Activated CD8-positive, alpha-beta memory T cell treated with anti-CD3 and anti-CD28 coated beads for 1 hour (primary cell): ENCODE measurements at places on chromosomes 1 and 21.

DNA sequence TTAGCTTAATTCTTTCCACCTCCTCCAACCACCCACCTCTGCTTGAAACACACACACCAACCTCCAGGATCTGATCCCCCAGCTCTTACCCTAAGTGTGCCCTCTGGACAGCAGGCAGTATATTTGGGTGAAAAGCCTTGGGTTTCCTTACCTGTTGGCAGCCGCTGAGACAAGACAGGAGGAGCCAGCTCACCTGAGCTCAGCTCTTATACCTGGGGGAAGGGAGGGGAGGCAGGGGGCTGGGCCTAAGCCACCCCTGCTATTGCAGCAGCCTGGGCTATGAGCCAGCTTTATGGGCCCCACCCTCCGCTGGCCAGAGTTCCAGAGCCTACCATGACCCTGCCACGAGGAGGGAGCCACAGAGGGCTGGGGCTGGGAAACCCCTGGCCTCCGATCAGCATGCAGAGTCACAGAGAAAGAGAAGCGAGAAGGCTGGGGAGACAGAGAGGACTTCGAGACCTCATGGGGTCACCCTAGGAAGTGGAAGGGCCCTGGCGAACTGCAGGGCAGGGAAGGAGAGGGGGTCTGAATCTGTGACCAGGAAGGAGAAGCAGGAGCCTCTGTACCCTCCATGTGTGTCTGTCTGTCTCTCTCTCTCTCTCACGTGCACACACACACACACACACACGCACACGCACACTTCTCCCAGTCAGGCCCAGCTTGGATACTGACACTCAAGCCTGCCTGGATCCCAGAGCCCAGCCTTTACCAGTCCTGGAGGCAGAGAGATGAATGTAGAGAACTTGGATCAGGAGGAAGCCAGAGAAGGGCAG is at the start of gene S100A14:
Gene S100A14 (minus strand): TSS at position 182 of the 773 bp plus-strand sequence. CDS start 467 bp downstream, outside the sequence.
- DNase-seq = no peak

DNA sequence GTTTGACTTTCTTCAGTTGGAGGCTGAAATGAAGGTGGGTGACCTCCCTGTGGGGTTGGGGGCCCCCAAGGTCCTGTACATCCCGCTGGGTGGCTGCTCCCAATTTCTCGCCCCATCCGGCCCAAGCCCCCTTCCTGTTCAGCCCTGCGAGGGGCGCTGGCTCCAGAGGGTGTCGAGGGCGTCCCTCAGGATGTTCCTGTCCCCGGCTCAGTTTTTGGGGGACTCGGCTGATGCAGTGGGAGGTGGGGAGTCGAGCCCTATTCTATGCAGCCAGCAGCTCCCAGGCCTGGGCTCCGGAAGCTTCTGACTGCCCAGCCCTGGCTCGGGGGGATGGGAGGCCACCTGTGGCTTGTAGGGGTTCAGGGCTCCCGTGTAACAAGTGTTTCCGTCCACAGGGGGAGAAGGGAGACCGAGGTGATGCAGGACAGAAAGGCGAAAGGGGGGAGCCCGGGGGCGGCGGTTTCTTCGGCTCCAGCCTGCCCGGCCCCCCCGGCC is 38.2 kb downstream of the SLC19A1 start:
- DNase-seq = no peak

DNA sequence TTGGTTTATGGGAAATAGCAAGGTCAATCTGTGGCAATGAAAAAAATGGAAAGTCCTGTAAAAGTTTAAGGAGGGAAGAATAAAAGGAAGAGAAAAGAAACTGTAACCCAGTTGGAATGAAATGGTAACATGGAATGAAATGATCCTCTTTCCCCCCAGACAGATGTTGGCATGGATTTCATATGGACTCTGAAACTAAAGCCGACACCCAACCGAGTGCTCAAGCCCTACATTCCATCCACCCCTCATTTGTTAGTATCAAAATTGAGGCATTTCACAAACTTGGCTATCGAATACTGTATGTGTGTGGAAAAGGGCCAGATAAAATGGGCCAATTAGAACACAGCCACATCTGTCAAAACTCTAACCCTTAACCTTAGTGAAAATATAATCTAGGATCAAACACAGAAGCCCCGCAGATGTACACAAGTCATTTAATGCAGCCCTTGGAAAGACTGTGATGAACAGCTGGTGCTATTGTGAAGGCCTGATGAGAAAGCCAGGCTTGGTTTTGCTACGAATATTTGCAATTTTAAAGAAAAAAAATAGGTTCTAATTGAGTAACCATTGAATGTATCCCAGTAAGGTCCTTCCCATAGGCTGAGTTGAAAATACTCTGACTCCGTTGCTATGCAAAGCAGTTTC is 72.6 kb upstream of the RGL1 start:
- no peak for DNase-seq

GRCh38 chr1:165539306-165539705 is 4.5 kb upstream of the LRRC52 start:
- no peak for DNase-seq

- DNase-seq = no peak
Measured at GRCh38 chr1:46961066-46961758, 19.9 kb upstream of the CYP4A11 start.

DNA sequence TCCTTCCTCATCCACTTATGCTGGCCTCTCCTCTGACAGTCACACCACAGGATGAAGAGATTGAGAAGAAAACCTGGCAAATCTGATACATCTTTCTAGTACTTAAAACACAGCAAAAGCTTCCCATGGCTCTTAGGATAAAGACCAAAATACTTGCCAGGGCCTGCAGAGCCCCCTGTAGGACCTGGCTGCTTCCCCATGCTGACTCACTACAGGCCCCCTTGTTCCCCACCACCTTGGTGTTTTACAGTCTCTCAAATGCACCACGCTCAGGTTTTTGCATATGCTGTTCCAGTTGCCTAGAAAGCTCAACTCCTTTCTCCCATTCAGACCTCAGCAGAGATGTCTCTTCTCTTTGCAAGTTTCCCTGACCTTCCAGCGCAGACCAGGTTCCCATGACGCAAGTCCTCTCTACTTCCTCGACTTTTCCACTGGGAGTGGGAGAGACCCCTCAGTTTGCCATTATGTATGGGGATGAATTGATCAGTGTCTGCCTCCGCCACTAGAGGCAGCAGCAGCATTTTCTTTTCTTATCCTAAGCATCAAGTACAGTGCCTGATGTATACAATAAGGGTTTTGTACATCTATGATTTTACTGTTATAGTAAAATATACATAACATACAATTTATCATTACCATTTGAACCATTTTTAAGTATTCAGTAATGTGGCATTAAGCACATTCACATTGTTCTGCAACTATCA is 113.8 kb upstream of the C8B start:
- no peak for DNase-seq

GRCh38 chr1:116356067-116356466 is 17.0 kb upstream of the ATP1A1 start:
- no peak for DNase-seq

- no peak for DNase-seq
Measured at GRCh38 chr1:225388372-225388771, 39.5 kb downstream of the LBR start.

DNA sequence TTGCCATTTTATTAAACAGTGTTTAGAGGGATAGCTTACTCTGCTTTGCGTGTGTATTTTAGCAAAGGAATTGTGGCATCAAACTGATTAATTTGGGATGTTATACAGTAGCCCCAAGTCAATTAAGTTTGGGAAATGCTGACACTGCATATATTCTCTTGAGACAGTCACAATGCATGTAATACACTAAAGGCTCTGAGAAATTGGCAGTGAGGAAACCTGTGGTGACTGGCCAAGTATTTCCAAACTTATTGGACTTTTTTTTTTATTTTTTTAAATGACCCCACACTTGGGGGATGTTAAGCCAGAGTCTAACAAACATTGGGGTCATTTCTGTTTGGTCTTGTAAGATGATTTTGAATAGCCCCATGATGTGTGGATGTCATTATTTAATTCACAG is 67.3 kb upstream of the RAVER2 start:
- no peak for DNase-seq

DNA sequence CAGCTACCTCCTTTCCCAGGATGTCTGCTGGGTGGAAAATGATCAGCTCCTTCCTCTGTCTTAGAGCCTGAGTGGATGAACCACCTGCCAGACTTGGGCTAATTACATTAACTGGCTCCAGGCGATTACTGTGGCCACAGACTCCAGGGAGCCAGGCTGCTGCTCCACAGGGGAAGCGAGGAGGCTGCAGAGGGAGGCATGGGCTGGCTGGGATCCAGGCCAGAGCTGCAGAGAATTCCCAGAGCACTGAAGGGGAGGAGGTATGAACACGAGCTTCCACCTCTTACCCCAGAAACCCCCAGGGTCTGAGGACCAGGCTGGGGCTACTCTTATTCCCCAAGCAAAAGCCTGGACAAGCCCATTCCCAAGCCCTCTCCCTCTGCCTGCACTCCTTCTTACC is 136.0 kb upstream of the KLHDC7A start:
- DNase-seq = no peak

GRCh38 chr1:110034040-110034450 is 379 bp upstream of the STRIP1 start:
- no peak for DNase-seq

- no peak for DNase-seq
Measured at GRCh38 chr1:209733409-209734192, 22.3 kb upstream of the TRAF3IP3 start.

- DNase-seq = no peak
Measured at GRCh38 chr1:31665234-31665878, 20.7 kb upstream of the PEF1 start.

- no peak for DNase-seq
Measured at GRCh38 chr1:194477908-194478307, 1291.5 kb upstream of the B3GALT2 start.

GRCh38 chr21:45574691-45575090 is 32.5 kb upstream of the SLC19A1 start:
- no peak for DNase-seq

DNA sequence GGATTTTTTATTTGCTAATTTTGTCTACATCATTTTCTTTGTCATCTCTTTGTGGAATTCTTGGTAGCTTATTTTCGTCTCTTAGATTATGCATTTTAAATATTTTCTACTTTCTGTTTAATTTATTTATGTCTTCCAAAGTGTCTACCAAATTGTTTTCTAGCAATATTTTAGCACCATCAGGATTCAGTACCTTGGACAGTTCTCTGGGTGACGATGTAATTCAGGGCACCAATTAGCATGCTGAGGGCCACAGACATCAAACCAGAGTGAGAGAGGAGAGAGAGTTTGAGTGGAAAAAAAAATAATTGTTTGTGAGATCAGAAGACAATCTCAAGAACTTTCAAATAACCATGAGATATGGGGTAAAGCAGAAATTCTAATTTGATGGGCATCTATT is 169.8 kb upstream of the CXADR start:
- DNase-seq = no peak

DNA sequence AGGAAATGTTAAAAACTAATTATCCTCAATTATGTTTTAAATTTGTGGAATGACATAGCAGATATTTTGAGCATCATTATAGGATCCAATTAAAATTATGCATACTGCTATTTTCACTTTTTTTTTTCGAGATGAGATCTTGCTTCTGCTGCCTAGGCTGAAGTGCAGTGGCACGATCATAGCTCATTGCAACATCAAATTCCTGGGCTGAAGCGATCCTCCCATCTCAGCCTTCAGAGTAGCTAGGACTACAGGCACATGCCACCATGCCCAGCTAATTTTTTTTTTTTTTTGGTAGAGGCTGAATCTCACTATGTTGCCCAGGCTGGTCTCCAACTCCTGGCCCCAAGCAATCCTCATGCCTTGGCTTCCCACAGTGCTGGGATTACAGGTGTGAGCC is 11.3 kb upstream of the SLC1A7 start:
- no peak for DNase-seq

DNA sequence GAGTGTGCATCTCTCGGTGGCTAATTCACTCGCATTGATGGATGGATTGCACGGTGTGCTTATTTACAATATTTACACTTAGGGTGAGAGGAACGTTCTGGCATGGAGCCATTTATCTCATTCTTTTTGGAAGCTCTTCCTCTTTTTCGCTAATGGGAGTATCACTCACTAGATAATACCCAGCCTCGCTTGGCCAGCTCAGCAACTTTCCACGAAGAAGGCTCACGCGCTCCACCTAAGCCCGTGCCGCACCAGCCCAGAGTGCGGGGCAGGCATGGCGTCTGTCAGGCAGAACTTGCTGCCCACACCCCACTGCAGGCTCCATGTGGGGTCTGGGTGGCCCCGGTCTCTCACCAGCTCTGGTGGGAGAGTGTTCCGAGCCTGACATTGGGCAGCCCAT is 484.9 kb downstream of the NPHP4 start:
- no peak for DNase-seq

- DNase-seq = no peak
Measured at GRCh38 chr1:67791686-67792085, 41.6 kb downstream of the GNG12 start.

DNA sequence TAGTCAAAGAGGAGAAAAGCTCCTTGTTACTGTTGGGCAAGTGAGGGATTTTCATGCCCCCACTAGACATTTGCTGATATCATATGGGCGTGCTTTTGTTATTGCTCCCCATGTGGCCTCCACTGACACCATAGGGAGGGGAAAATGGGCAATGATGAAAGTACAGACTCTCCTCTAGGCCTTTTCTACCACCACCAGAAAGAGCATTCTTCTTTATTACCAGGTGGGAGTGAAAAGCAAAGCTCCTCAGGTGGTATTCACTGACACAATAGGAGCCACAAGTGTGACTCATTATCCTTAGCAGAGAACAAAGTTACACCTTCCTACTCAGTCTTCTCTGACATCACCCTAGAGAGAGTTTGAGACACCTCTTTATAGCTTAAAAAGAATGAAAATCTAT is 667.1 kb downstream of the LTN1 start:
- DNase-seq = no peak

DNA sequence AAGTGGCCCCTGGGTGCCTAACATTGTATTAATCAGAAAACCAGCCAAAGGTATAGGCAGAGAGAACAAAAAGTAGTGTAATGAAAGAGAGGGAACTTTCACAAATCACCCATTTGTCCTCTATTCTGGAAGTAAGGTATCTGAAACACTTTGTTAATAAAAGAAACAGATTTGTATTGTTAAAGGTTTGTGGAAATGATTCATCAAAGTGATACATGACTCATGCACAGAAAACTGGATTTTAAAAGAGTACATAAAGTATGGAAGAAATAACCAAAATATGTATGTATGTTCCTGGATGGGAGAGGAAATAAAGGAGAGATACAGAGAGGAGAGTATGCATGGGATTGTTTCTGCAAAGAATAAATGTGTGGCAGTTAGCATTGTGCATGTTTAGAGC is 126.8 kb downstream of the RGS21 start:
- no peak for DNase-seq

DNA sequence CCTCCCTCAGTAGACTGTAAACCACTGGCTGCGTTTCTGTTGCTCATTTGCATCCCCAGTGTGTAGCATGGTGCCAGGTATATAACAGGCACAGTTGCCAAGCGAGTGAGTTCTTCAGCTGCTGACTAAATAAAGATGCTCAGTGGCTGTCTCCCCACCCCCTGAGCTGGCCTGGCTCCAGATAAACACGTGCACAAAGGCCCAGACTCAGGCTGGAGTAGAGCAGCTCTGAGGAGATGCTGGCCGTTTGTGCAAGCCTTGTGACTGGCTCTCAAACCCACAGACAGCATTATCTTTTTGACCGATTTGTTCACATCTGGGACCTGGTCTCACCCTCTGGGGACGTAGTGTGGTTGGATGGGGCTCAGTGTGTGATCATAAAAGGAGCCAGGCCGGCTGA is 7.1 kb downstream of the CHRNB2 start:
- DNase-seq = no peak
